ENCODE measurements at places on chromosomes 12 and 14. TPM values are rescaled to one million over a fixed set of nuclear protein-coding genes. Genes with fewer than 3 reads are reported as not detected.

The SLC17A8 gene
- not detected for total RNA-seq

The YLPM1 gene
- 57.9 TPM for total RNA-seq

DNA sequence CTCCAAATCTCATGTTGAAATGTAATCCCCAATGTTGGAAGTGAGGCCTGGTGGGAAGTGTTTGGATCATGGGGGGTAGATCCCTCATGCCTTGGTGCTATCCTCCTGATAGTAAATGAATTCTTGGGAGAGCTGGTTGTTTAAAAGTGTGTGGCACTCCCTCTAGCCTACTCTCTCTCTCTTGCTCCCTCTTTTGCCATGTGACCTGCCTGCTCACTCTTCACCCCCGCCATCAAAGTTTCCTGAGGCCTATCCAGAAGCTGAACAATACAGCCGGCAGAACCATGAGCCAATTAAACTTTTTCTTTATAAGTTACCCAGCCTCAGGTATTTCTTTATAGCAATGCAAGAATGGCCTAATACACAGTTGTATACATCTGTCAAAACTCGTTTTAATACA lies 62.5 kb downstream of the BCL2L14 start:
- H3K27ac ChIP-seq = no peak overlapping the region
- peaks cover 47% of the 10 kb centered on the region for H3K27me3 ChIP-seq
- H3K36me3 ChIP-seq = no peaks in the 10 kb centered on the region
- no peak for DNase-seq
- no peak overlapping the region for H3K4me3 ChIP-seq

DNA sequence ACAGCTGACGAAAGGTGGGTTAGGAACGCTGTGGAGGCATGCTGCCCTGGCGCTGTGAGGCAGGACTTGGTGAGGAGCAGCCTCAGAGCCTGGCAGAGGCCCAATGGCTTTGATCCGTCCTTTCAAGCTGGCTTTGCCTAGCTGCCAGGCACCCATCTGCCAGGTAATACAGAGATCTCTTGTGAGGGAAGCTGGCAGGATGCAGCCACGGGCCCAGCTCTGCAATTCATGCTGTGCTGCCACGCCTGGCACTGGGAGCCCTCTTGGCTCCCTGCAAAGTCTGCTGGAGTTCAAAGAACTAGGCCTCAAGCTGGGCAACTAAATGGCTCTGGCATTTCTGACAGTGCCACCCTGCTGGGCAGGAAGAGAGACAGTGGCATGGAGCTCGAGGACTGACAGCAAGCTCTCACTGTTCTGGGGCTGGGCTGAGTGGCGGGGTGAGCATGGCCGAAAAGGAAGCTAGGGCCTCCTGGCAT lies 18.7 kb downstream of the IQSEC3 start:
- H3K36me3 ChIP-seq = no peaks in the 10 kb centered on the region
- no peak overlapping the region for H3K4me3 ChIP-seq
- DNase-seq = no peak
- no peak overlapping the region for H3K27ac ChIP-seq

DNA sequence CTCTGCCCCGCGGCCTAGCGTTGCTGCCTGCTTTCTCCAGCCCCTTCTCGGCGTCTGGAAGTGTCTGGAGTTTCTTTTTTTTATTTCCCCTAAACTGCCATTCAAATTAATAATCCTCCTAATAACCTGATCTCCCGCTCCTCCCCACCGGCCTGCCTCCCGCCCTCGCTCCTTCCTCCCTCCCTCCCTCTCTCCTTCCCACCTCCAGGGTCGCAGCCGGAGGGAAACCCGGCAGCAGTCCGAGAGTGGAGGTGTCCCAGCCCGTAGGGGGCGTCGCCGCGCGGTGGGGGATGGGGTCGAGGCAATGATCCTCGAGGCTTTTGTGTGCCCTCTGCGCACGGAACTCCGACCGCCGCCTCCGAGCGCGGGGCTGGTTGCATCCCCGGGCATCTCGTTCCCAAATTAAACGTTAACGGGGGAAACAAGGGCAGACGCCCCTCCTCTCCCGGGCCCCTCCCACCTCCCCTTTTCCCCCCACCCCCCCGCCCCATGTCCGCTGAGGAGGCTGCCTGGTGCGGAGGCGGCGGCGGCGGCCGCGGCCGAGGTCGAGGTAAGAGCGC lies 1.0 kb upstream of the SOCS2 start:
- H3K4me3 ChIP-seq = peak overlapping the region; percentile 85
- H3K4me1 ChIP-seq = peaks cover 27% of the 10 kb centered on the region
- H3K27me3 ChIP-seq = peaks cover 18% of the 10 kb centered on the region
- peak; percentile 81 for DNase-seq
- H3K27ac ChIP-seq = peak overlapping the region; percentile 75

DNA sequence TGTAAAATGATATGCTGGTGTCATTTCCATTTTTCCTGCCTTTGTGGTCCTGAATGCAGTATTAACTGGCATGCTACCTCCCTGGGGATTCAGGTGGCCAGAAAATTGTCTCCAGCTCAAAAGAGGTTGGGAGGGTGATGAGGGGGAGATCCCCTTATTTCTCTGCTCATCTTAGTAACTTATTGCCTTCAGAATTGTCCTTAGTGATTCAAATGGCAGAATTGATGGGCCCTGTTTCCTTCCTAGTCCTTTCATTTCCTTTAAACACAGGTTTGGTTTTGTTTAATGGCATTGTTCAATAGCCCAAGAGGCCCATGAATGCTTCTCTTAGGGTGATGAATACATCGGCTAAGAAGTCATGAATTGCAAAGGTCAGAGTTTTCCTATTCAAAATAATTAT lies 207.0 kb downstream of the SLC41A2 start:
- peak; percentile 7 for DNase-seq
- H3K27ac ChIP-seq = no peak overlapping the region
- no peak overlapping the region for H3K4me3 ChIP-seq
- H3K27me3 ChIP-seq = no peaks in the 10 kb centered on the region

DNA sequence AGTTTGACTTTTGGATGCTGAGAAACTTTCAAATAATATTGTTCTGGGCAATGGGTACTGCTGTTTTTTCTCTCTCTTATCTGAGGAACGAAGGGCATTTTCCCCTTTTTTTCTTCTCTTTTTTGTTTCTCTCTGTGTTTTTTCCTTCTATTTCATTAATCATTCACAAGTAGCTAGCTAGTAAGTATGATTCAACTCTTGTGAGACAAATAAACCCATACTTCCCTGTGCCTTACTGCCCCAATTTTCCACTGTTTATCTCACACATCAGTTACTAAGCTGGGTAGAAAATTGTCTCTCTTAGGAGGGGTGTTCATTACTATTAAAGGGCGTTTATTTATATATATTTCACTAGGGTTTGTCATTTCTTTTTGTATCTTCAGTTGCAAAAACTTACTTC lies 437.6 kb downstream of the RERGL start:
- DNase-seq = no peak
- H3K36me3 ChIP-seq = no peaks in the 10 kb centered on the region
- H3K27ac ChIP-seq = no peak overlapping the region
- H3K27me3 ChIP-seq = no peaks in the 10 kb centered on the region
- no peak overlapping the region for H3K4me3 ChIP-seq
- no peaks in the 10 kb centered on the region for H3K4me1 ChIP-seq

DNA sequence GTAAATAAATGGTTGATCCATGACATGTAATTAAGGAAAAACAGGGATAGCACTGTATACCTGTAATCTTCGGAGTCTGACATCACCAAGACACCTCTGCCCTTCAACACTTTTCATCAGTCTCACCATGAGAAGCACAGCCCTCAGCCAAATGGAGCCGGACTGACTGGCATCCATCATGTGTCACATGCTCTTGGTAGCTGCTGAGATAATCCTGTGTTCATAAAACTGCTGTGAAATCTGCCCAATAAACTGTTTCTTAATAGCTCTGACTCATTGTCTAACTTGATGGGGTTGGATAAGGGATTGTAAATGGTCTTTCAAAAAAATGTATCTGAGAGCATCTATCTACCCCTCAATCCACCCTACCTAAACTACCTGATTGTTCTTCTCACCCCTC lies 33.6 kb downstream of the KCNH5 start:
- H3K27ac ChIP-seq = no peak overlapping the region
- no peaks in the 10 kb centered on the region for H3K27me3 ChIP-seq
- DNase-seq = no peak
- H3K4me3 ChIP-seq = no peak overlapping the region
- H3K36me3 ChIP-seq = no peaks in the 10 kb centered on the region
- no peaks in the 10 kb centered on the region for H3K4me1 ChIP-seq

DNA sequence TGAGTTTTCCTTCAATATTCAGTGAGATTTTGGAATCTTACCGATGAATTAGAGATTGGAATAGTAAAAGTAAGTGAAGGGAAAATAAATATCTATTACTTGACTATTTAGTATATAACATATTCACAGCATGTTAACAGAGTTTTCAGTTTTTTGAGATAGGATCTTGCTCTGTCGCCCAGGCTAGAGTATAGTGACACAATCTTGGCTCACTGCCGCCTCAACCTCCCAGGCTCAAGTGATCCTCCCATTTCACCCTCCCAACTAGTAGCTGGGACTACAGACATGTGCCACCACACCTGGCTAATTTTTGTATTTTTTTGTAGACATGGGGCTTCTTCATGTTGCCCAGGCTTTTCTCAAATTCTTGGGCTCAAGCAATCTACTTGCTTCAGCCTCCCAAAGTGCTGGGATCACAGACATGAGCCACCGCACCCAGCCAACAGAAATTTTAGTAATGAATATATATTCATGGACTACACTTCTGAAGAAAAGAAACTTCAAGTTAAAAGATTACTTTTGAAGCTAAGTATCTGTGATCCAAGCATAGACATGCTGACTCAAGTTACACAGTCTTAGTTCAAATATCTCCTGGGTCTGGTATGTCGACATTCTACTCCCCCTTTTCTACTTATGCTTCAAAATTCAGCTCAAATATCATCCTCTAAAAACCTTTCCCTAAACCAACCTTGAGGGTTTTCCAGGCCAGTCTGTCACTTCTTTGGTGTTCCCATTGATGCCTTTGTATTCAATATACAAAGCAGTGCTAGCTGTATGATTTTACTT lies 13.8 kb downstream of the UBE2N start:
- no peaks in the 10 kb centered on the region for H3K27me3 ChIP-seq
- H3K4me1 ChIP-seq = peaks cover 66% of the 10 kb centered on the region
- H3K27ac ChIP-seq = peak overlapping the region; percentile 3
- H3K4me3 ChIP-seq = no peak overlapping the region

- peaks cover 24% of the 10 kb centered on the region for H3K4me1 ChIP-seq
- H3K4me3 ChIP-seq = peak overlapping the region; percentile 99
These were observed 651 bp downstream of the PFKM start for GRCh38 chr12:48119834-48120195.

Data from activated CD8-positive, alpha-beta memory T cell treated with anti-CD3 and anti-CD28 coated beads, Interleukin-2, amount 10 ng/mL, durations not matched to agents 7 days and 5 days (primary cell).